ENCODE measurements at places on chromosomes 7 and 10.

GRCh38 chr7:30813466-30813865 lies 42.2 kb downstream of the MINDY4 start:
- DNase-seq: no peak

- no peak for DNase-seq
Observed at GRCh38 chr10:124109261-124109660, 15.9 kb upstream of the CHST15 start.

GRCh38 chr10:110413903-110414547 lies 83.7 kb upstream of the DUSP5 start:
- DNase-seq: no peak

- peak; percentile 37 for DNase-seq
Observed at GRCh38 chr10:107409522-107409921, 245.0 kb upstream of the SORCS1 start.

GRCh38 chr10:90911133-90912051 lies 9.5 kb downstream of the ANKRD1 start:
- DNase-seq: peak; percentile 88

DNA sequence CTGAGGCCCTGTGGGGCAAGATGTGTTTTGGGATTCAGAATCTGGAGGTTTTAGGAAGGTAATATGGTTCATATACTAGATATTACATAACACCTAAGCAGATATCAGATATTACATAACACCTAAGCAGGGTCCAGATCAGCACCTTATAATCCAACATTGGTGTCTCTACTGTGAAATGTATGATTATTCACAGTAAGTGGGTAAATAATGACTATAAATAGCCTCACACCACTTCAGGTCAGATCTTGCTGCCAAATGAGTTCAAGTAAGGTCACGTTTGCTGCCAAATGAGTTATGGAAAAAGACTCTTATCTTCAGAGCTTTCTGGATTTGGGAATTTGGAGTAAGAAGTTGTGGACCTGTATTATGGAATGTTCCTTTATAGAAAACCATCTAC lies 14.6 kb downstream of the ADRB1 start:
- DNase-seq: no peak

DNA sequence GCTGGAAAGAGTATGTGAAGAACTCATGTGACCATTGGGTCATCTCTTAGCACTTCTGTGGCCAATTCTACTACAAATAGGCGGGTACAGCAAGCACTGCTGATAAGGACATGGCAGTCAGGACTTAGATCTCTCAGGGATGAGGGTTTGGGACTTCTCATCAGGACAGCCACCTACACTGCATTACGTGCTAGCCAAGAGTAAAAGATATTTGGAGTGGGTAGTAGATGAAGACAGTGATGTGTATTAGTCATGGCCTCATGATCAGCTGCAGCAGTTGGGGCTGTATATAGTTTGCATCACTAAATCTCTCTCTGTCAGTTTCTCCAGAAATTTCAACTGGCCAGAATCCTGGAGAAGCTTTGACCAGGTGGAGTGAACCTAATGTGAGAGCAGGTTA lies 9.2 kb downstream of the TAS2R60 start:
- DNase-seq: no peak

GRCh38 chr10:62573929-62574328 lies 199.8 kb downstream of the ZNF365 start:
- no peak for DNase-seq

DNA sequence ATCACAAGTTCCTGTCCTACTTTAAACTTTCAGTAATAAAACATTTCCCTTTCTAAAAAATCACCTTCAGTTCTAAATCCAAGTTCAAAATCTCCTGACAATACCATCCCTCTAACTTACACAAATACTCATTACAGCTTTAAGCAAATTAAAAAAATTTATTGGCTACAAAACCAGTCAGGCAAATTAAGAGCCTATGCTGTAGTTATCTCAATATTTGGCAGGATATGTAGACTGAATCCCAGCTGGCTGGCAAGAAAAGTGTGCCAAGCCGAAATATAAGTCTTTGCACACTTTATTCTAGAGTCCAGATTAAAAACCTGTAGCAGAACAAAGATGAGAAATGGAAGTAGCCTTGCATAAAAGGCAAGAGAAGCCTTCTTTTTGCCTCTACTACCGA lies 9.5 kb downstream of the WAPL start:
- no peak for DNase-seq

DNA sequence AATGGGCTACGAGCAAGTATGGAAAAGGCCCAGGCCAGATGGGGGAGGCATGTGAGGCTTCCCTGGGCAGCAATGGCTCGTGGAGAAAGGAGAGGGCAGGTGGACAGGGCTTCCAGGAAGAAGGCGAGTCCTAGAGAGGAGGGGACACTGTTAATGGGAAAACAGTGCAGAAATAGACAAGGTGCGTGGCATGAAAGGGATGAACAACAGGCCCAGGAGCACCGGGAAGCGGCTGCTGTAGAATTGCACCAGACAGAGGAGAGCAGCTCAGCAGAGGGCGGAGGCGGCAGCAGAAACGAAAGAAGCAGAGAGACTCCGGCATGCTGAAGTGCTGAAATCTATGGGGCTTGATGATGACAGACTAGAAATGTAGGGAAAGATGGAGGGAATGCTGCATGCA lies 102.1 kb downstream of the PIP4K2A start:
- no peak for DNase-seq

- no peak for DNase-seq
Observed at GRCh38 chr10:59036311-59037017, 140.0 kb upstream of the PHYHIPL start.

DNA sequence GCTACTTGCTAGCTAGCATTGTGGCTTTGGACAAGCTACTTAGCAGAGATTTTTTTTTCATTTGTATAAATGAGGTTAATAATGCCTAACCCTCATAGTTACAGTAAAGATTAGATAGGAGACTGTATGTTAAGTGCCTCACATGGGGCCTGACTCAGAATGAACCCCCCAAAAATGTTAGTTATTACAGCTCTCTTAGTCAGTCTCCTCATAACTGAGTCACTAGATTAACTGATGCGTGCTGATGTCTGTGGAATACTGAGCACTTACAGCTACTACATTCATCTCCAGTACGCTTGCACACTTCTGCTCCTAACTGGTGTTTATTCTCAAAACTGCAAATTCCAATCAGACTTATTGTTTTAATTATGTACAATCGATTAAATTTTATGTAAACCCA lies 315.3 kb downstream of the SNX13 start:
- no peak for DNase-seq

DNA sequence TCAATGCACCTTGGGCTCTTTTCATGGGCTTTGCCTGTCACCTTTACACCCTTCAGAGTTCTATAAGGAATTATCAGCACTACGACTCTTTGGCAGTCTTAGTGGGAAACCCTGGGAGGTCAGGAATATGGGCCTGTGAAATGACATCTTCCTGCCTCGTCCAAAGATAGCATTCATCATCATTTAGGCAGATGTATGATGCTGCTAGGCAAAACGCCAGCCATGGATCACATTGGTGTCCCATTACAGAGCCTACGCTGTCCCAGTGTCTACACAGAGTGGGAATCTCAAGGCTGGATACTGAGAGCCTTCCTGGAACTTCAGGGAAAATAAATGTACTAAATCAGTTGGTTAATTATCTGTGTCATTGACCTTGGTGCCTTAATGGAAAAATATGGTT lies 259.4 kb upstream of the CELF2 start:
- DNase-seq: no peak

DNA sequence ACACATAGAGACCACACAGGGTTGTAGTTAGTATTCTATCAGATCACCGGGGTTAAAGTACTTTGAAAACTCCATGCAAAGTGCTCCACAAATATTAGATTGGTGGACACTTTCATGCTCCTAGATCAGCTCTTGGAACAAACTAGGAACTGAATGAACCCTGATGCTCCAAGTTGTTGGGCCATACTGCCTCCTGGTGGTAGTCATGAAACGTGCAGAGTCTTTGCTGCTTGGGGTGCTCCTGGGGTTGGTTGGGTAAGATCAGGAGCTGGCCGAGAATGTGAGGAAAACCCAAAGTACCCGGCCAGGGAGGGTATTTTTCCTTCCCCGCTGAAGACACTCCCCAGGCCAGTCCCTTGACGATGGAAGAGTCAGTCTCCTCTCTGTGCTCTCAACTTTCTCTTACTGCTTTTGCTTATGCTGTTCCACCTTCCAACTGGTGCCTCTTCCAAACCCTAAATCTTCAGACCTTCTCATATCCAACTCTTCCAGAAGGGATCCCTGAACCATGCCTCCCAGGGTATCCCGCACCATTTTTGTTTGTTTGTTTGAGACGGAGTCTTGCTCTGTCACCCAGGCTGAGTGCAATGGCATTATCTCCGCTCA lies 918 bp upstream of the RPEL1 start:
- peak; percentile 82 for DNase-seq

DNA sequence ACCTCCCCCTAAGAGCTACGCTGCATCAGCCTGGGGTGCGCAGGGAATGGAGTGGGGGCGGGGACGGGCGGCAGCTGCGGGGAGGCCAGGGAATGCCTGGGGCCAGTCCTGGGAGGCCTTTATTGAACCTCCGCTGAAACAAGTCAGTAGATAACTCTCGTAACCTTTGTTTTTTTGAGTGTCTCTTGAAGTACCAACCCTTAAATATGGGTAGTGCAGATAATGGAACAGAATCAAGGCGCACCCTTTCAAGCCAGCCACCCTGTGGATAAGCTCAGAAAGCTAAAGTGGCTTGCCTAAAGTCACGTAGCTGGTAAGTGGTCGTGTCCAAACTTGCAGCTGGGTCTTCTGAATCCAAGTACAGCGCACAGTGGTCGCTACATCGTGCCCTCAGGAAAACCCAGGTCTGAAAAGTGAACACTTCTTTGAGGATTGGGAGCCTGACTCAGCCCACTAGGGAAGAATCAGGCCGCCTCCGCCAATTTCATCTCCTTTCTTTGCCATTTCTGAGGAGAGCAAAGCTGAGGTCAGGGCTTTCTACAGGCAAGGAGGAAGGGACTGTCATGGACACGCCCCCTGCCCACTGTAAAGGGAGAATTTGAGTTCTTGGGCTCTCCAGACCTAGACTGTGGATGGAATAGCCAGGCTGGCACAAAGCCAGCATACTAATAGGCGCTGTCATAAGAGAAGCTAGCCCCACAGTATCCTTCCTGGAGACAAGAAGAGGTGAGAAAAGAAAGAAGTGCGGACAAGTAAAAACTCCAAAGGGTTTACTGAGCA lies 3.2 kb upstream of the EGR2 start:
- DNase-seq: peak; percentile 39

Data from DMS53 (cell line).